ENCODE measurements at places on chromosomes 13 and 19.
A peak's percentile ranks its signal among the peaks of the same experiment; 100 is the strongest.

DNA sequence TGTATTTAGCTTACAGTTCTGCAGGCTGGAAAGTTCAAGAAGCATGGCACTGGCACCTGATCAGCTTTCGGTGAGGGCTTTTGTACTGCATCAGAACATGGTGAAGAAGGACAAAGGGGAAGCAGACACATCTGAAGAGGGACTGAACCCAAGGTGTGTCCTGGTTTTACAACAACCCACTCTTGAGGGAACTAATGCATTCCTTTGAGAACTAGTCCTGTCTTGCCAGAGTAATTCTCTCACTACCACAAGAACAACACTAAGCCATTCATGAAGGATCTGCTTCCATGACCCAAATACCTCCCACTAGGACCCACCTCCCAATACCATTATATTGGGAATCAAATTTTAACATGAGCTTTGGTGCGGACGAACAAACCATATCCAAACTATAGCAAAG, 93.6 kb downstream of the RFC3 start:
- DNase-seq, result no peak

DNA sequence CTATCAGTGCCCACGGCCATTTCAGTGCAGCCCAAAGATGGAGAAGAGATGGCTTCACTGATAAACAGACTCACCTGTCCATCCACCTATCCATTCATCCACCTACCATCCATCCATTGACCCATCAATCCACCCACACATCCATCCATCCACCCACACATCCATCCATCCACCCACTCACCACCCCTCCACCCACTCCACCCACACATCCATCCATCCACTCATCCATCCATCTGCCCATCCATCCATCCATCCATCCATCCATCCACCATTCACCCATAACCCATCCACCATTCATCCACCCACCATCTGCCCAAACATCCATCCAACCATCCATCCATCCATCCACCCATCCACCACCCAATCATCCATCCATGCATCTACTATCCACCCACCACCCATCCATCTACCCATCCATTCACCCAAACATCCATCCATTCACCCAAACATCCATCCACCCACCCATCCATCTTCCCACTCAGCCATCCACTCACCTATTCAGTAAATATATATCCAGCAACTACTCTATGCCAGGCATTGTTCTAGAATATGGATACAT, 31.6 kb upstream of the ZNRF4 start:
- DNase-seq, result no peak

- DNase-seq, result no peak
These were observed 150.3 kb upstream of the TSHZ3 start for GRCh38 chr19:31499281-31500196.

DNA sequence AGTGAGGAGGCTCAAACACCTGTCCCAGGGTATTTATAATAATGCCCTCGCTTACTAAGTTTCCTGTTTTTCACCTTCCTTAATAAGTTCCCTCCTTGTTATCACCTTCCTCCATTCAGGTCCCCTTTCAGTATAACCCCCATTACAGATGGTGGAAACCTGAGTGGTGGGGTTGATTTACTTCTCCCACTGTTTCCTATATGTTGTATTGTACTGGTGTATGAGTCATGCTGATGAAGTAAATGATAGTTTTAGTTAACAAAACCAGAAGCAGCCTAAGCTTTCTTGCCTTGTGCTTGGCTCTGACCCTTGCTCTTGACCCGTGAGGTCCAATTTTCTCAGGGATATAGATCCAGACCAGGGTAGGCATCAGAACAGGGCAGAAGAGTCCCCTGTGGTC, 22.3 kb upstream of the TNFSF11 start:
- DNase-seq, result no peak

DNA sequence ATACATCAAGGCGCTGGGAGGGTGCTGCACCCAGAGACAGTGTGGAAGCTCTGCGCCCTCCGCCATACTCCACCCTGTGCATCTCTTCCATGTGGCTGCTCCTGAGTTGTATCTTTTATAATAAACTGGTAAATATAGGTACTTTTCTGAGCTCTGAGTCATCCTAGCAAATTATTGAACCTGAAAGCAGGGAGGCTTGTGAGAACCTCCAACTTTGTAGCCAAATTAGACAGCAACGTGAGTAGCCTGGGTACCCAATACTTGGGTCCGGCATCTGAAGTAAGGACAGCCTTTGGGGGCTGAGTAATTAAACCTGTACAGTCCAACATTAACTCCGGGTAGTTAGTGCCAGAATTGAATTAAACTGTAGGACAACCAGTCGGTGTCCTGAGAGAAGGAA, 57.4 kb downstream of the RUBCNL start:
- no peak for DNase-seq

DNA sequence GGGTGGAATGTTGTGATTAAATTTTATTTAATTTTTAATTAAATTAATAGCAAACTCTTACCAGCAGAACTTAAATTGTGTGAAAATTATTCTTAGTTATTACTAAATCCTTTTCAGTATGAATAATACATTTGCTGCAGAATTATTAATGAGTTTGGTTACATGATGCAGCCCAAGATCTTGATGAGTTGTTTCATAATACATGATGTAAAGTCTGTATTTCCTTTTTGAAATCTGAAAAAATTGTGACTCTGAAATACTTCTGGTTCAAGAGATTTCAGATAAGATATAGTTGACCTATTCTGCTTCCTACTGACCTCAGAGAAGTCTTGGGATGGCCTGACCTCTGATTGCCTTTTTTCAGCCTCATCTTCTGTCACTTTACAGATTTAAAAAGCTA, 11.1 kb downstream of the SAE1 start:
- no peak for DNase-seq

- no peak for DNase-seq
These were observed 102.2 kb upstream of the SERP2 start for GRCh38 chr13:44271473-44271872.

DNA sequence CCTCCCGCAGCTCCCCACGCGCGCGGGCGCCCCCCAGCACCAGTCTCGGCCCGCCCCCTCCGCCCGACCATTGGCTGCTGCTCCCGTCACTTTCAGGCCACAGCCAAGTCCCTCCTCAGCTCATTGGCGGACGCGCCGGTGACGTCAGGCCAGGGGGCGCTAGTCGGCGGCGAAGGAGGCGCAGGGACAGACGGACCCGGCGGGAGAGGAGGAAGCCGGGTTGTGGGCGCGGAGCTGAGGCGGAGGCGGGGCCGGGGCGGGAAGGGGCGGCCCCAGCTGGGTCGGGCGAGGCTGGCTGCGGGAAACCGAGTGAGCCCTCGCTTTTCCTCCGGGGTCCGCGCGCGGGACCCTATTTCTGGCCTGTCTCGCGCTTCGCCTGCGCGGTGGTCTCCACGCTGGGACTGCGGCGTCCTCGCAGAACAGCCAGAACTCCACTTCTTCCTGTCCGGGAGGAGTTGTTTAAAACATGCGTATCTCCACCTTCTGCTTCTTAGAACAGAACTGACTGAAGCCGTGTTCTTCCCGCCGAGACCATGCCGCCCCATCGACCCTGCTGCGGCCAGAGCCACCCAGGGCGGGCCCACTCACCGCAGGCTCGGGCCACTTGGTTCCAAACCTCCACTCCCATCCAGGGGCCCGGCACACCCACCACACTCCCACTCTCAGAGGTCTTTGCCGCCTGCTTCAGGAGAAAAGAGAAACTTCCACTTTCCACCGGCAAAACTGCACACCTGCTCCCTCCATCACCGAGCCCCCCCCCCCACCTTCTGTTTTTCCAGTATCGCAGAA, 471 bp upstream of the TMTC4 start:
- DNase-seq, result peak; percentile 100

Measured in transverse colon (tissue), 4 donors.